ENCODE measurements at places on chromosomes 1 and 21.

GRCh38 chr1:56081173-56081572, 498.2 kb downstream of the PLPP3 start:
- DNase-seq = no peak

DNA sequence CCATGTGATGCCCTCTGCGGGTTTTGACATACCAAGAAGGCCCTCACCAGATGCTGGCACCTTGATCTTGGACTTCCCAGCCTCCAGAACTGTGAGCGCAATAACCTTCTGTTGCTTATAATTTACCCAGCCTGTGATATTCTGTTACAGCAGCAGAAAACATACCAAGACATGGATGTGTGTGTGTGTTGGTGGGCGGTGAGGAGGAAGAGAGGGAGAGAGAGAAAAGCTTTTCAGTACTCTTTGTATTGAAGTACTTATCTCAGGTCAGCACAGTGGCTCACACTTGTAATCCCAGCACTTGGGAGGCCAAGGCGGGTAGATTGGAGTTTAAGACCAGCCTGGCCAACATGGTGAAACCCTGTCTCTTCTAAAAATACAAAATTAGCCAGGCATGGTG, 23.1 kb downstream of the TRAPPC10 start:
- no peak for DNase-seq

GRCh38 chr1:175067362-175068106, at the start of gene TNN:
Gene TNN (plus strand): TSS chr1:175067833. CDS start chr1:175077419, 9,586 bp downstream.
- no peak for DNase-seq

DNA sequence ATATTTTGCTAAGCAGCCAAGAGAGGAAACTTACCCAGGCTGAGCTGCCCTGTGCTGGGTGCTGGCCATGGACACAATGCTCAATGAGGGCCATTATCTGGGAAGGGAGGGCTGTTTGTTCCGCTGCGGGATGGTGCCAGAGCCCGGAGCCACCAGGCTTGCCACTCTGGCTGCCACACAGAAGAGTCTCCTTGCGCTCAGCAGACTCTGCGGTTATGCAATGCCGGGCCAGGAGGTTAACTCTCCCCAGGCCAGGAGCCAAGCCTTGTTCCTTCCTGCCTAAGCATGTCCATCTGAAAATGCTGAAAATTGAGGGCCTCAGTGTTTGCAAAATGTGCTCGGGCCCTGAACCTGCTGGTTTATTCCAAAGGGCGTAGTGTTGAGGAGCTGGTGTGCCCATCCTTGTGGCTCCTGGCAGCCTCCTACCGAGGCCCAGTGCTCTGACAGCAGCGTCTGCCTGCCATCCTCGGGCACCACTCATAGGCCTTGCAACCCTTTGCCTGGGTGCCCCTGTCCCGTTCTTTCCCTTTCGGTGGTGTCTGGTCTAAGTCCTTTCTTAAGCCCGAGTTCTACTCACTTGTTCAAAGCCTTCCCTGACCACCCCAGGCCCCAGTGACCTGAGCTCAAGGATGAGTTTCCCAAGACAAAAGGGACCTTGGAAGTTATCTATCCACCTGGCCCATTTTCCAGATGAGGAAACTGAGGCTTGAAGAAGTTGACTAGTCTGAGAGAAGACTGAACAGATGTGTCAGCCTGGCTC, 133.8 kb upstream of the EDN2 start:
- DNase-seq = no peak

Data from DMS79 treated with DMSO at 0.1 percent for 48 hours (cell line).